ENCODE measurements at places on chromosomes 6 and 20. TPM values are rescaled to one million over a fixed set of nuclear protein-coding genes. Genes with fewer than 3 reads are reported as not detected.

DNA sequence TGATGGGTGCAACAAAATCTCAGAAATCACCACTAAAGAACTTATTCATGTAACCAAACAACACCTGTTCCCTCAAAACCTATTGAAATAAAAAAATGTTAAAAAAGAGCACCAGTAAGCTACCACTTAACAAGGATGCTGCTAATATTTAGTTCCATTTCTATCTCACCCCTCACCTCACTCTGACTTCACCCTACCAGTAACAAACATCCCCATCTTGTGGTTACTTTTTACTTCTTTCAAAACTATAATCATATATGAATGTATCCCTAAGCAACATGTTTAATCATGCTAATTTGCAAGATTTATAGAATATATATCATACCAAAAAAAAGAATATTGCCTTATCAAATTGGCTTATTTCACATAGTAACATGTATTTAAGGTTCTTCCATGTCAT lies 27.4 kb upstream of the SLC24A3 start:
- DNase-seq, result no peak

DNA sequence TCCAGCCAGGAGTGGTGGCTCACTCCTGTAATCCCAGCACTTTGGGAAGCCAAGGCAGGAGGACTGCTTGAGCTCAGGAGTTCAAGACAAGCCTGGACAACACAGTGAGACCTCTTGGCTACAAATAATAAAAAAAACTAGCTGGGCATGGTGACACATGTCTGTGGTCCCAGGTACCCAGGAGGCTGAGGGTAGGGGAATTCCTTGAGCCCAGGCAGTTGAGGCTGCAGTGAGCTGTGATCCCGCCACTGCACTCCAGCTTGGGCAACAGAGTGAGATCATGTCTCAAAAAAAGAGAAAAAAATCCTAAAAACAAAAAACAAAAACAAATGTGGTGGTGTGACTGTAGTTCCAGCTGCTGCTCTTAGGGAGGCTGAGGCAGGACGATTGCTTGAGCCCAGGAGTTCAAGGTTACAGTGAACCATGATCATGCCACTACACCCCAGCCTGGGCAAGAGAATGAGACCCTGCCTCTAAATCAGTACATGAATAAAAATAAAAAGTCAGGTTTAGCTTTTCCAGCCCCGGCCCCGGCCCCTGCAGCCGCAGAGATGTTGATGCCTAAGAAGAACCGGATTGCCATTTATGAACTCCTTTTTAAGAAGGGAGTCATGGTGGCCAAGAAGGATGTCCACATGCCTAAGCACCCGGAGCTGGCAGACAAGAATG lies 13.5 kb upstream of the SNRPC start:
- DNase-seq, result no peak

- no peak for DNase-seq
These were observed 50.1 kb downstream of the GRM4 start for GRCh38 chr6:34095741-34096140.

DNA sequence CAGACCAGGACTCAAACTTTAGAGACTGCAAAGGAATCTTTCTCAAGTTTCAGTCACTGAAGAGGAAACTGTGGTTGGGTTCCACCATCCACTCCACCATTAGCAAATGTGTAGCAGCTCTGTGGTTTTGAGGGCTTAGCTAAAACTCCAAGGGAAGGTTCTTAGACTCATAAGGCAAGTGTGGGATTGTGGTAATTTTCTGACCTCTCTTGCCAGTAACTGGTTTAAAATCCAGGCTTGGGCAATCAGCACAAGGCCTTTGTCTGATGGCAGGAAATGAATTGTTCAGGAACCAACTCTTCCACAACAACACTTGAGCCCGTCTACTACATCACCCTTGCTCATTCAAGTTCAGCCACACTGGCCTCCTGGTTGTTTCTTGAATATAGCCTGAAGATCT lies 68.6 kb upstream of the FBXL4 start:
- DNase-seq, result no peak

- DNase-seq, result no peak
These were observed 271.4 kb upstream of the MAN1A1 start for GRCh38 chr6:119620846-119621555.

CCN2 gene
- 0.11 TPM for total RNA-seq

UBE2J1 gene
- total RNA-seq, result 34.7 TPM

KCNQ5 gene
- total RNA-seq, result 2.1 TPM
